ENCODE measurements at places on chromosomes 1 and 21. TPM values are rescaled to one million over a fixed set of nuclear protein-coding genes. Genes with fewer than 3 reads are reported as not detected.

- DNase-seq = no peak
Observed at GRCh38 chr1:27885621-27886352, 13.4 kb downstream of the THEMIS2 start.

GRCh38 chr1:196779093-196779492 lies 4.5 kb downstream of the CFHR3 start:
- no peak for DNase-seq

- DNase-seq = no peak
Observed at GRCh38 chr1:114740331-114740730, 17.5 kb downstream of the CSDE1 start.

- no peak for DNase-seq
Observed at GRCh38 chr1:156860628-156861423, at the start of gene NTRK1. Gene NTRK1, plus strand, starts transcription at chr1:156860865. Its CDS starts 70 bp downstream, at chr1:156860935.

DNA sequence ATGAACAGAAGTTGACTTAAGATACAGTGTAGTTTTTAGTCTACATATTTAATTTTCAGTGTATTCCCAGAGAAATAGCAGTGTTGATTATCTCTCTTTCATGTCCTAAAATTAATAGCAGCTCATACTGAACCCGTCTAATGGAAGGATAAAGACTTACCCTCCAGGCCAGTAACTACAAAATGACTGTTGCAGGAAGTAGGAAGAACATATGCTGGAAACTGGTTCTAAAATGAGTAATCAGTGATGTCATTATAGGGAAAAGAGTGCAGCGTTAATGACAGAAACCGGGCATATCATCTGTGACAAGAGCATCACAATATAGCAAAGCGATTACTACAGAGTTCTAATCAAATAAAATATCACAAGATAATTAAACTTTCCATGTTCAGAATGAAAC lies 385.5 kb downstream of the SMYD3 start:
- DNase-seq = no peak

DNA sequence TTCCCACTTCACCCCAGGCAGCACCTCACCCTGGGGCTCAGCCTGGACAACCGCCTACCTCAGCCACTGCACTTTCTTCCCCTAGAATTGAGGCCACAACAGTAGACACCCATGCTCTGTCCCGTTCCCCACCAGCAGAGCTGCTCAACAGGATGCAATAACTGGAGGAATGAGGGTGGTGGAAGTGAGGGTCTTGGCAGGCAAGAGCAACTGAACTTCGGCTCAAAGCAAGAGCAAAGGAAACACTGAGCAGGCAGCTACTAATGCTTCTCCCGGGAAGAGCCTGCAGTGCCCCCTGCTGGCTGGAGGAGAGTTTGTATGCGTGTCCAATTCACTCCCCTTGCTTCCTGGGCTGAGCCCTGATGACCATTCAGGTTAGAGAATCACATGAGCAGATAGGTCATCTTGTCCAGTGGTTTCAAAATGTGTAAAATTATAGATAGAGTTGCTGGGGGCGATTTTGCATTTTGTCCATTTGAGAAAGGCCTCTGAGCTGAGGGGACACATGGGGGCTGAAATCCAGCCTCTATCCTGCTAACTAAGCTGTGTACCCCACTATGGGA lies 13.9 kb downstream of the NT5C1A start:
- no peak for DNase-seq

GRCh38 chr1:4310396-4310923 lies 343.9 kb upstream of the AJAP1 start:
- no peak for DNase-seq

GRCh38 chr1:33326785-33327184 lies 5.9 kb upstream of the A3GALT2 start:
- no peak for DNase-seq

GRCh38 chr1:53605181-53605580 lies 133.8 kb downstream of the GLIS1 start:
- DNase-seq = no peak

DNA sequence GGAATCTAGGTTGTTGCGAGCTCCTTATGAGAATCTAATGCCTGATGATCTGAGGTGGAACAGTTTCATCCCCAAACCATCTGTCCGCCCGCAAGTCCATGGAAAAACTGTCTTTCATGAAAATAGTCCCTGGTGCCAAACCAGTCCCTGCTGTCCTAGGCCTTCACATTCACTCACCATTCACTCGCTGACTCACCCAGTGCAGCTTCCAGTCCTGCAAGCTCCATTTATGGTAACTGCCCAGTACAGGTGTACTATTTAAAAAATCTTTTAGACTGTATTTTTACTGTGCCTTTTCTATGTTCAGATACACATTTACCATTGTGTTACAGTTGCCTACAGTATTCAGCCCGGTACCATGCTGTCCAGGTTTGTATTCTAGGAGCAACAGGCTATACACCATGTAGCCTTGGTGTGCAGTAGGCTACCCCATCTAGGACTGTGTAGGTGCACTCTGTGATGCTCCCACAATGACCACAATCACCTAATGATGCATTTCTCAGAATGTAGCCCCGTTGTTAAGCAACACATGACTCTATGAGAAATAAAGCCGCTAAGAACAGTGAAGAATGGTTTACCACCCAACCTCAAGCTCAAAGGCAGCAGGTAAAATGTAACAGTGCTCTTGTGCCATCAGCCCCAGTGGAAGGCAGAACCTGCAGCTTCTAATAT lies 2.4 kb downstream of the ECHDC2 start:
- no peak for DNase-seq

- DNase-seq = no peak
Observed at GRCh38 chr1:94038511-94038910, 82.4 kb downstream of the ABCA4 start.

- DNase-seq = no peak
Observed at GRCh38 chr1:97904534-97904933, 16.3 kb downstream of the DPYD start.

DNA sequence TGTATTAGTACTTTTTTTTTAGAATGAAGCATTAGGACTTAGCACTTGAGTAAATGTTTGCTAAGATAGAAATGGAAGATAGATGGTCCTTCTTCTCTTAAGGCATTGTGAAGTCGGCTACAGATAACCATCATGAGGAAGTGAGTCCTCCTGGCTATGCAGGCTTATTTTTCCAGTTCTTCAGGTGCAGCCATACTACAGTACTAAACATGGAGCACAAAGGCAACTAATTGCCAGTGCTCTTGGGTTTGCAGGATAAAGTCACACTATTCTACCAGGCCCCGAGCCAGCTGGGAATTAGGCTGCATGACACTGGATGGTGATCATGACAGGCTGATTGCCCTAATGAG lies 197.3 kb upstream of the SGIP1 start:
- no peak for DNase-seq

Gene KPRP
- not detected for total RNA-seq

Gene ADCY10
- not detected for total RNA-seq

Gene TRIM45
- 0.48 TPM for total RNA-seq

Gene CD1B
- total RNA-seq = not detected

Gene KLHDC9
- total RNA-seq = 3.3 TPM

Gene SYPL2
- 0.08 TPM for total RNA-seq

Gene AZIN2
- total RNA-seq = 0.31 TPM

Gene DMRTA2
- total RNA-seq = not detected
